ENCODE measurements at places on chromosomes 2 and 18.

DNA sequence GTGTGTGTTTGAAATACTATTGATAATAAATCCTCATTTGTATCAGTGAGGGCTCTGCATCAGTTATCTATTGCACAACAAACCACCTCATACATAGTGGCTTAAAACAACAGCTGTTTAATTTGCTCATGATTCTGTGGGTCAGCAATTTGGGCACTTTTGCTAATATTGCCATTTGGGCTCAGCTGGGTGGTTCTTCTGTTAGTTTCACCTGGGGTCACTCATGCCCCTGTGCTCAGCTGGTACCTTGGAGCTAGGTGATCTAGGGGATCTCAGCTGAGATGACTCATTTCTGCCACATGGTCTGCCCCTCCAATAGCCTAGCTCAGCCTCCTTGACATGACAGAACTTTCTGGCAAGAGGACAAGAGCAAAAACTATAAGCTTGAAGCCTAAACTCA lies 126.3 kb downstream of the LYPD6B start:
- no peak for DNase-seq

DNA sequence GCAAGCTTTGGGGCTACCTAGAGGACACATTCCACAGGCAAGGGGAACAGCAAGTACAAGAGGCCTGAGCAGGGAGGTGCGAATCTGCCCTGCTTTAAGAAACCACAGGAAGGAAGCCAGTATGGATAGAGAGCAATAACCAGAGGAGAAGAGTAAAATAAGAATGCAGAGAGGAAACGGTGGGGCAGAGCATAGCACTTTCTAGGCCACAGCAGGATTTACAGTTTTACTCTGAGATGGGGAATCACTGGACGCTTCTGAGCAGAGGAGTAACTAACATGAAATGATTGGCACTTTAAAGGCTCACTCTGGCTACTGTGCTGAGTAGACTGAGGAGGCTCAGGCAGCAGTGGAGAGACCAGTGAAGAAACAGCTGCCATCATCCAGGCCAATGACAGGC lies 23.8 kb downstream of the AAK1 start:
- DNase-seq: no peak

DNA sequence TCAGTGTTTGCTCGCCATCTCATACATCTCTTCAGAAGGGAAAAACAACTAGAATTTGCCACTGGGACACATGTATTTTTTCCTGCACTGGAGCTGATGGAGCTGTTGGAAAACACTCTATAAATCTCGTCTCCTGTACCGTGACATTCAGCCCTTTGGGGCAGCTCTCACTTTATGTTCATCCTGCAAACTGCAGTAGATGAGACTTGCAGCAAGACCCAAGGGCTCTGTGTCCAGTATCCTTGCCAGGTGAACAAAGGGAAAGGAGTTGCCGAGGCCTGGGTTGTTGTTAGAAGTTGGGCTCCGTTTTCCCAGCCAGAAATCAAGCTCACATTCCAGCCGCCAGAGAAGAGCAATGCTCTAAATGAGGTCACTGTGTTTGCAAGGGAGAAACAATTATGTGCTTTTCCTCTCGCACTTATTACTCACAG lies 285.1 kb downstream of the SLC4A3 start:
- DNase-seq: no peak

DNA sequence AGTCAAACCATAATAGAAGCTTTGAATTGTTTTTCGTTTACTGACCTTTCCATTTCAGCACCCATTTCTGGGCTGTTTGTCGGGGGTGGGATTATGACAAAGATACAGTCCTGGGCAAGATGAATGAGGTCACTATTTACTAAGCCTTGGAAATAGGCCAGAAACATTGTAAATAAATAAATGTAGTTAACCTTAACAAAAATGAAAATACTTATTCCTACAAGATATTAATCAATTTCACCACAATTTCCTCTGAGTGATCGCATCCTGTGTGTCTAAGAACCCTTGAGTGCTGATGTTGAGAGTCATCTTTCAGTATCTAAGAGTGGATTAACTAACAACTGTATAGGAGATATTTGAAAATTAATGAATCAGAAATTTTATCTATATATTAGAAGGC lies 14.0 kb downstream of the ITGA4 start:
- no peak for DNase-seq

GRCh38 chr2:178328037-178328436 lies 122.9 kb downstream of the PRKRA start:
- no peak for DNase-seq

- DNase-seq: no peak
Observed at GRCh38 chr2:236250286-236250685, 13.9 kb downstream of the ASB18 start.

DNA sequence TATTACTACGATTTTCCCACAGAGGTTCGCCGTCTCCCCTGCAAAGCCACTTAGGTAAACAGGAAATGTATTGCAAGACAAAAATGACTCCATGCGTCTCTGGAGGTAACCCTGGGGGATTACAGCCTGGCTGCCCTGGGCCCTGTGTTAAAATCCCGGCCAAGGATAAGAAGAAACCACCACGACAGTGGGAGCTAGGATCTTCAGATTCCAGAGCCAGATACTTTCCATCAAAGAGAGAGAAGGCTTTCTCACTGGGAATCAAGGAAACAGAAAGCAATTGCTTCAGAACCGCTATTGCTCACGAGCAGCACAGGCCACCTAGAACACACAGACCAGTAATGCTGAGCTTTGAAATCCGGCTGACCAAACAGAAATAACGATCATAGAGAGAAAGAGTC lies 97.9 kb upstream of the ZNF516 start:
- no peak for DNase-seq

DNA sequence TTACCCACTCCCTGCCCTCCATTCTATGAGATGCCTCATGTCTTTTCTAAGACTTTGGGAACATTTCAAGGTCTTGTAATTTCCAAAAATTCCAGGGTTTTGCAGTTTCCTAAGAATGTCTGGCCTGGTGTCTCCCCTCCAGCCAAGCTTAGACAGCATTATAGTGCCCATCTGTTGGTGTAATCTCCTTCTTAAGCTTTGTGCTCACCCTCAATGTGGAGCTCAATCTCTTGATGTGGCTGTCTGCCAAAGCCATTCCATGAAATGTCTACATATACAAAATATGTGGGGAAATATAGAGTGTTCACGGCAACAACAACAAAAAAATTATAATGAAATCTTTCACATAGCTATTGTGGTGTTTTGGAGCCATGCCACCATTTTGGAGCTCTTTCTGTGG lies 558.4 kb downstream of the PIK3C3 start:
- no peak for DNase-seq

GRCh38 chr2:215868846-215869543 lies 144.4 kb downstream of the MREG start:
- DNase-seq: no peak

DNA sequence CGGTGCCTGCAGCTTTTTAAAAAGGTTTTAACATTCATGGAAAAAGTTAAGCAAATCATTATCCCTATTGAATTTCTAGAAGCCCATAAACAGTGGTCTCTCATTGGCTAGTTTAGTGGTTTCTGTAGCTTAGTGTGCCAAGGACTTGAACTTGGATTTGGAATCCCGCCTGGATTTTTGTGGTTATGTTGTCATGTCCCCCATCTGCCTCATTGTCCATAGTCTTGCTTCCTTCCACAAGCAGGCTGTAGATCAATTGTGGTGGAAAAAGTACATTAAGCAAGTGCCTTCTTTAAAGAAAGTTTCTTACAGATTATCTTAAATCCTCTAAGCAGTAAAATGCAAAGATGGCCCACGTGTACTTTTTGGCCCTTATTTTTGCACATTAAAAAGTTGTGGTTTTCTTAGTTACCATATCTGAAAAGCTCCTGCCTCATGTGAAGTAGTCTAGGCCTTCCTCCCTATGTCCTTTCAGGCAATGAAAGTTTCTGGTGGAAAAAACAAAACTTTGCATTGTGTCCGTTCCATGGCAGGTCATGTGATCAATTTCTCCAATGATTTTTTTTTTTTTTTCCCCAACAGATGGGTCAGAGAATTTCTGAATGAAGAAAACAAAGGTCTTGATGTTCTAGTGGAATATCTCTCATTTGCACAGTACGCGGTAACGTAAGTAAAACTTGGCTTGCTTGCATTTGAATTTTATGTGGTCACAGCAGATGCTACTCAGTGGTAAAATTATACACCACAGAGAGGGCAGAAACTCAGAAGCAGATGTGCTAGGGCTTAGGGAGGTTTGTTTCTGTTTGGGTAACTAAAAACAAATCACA lies 158.9 kb downstream of the PRPF40A start:
- no peak for DNase-seq

- DNase-seq: no peak
Observed at GRCh38 chr2:55489467-55490062, 30.0 kb upstream of the CFAP36 start.

DNA sequence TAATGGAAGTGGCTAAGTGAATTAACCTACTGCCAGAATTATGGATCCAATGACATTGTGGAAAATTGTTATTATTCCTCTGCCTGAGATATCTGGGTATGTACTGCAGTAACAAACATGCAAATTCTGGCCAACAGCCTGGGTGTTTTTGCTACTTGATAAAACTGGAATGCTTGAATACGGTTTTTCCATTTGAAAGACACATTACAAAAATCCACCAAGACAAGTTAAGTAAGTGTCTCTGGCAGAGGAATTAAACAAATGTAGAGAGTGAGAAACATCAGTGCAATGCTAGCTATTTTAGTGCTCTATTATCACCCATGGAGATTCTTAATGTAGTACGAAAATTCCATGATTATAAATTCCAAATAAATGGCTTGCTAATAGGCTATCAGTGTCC lies 312.4 kb upstream of the MEIS1 start:
- DNase-seq: no peak

GRCh38 chr2:26754972-26755670 lies 9.0 kb upstream of the SLC35F6 start:
- DNase-seq: no peak

GRCh38 chr2:122266636-122267035 lies 511.2 kb downstream of the TSN start:
- DNase-seq: no peak

- DNase-seq: no peak
Observed at GRCh38 chr2:190646780-190647522, 1.9 kb upstream of the NAB1 start.

DNA sequence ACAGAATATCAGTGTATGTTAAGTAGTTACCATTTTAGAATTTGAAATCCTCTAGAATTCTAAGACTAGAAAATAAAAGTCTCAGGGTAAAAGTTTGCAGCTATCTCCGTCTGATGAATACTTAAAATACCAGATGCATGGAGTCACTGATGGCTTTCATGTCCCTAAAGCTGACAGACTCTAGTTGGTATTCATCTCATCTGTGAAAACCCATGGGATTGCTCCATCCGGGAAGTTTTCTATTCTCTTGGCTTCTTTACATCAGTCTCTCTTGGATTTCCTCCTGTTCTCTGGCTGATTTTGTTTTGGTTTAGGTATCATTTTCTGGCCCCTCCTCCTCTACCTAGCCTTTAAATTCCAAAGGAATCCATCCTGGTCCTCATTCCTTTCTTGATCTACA lies 465.6 kb upstream of the POU3F3 start:
- no peak for DNase-seq

DNA sequence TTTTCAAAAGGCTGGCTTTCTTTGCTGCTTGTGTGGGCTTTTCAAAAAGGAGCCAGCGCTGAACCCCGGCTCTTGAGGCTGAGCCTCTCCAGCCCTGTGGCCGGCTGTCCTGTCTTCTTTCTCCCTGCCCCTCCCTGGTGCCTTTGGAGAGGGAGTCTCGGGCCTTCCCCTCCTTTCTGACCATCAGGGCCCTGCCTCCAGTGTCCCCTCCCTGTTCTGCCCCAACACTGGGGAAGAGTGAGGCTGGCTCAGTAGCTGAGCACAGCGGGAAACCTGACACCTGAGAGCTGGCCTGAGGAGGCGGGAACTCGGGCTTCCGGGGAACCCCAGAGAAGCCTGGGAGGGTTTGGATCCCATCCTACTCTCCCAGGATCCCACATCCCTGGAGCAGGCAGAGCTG lies 232.1 kb downstream of the LOXHD1 start:
- no peak for DNase-seq

DNA sequence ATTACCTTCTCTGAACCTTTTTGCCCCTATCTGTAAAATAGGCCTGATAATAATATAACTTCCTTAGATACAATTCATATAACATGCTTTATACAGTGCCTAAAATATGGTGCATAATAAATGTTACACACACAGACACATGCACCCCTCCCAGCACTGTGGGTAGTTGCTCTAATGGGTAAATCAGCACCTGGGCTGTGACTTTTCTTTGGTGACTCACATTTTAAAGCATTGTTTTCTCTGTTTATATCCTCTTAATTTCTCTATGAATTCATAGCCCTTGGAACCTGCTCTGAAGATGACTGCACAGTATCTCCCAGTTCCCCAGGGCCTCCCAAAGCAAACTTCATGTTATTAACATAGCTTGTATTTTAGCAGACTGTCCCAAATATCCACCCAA lies 248.2 kb upstream of the TNP1 start:
- no peak for DNase-seq

- DNase-seq: no peak
Observed at GRCh38 chr2:56465491-56465890, 281.7 kb downstream of the CCDC85A start.

GRCh38 chr18:79485788-79486355 lies 90.1 kb downstream of the NFATC1 start:
- peak; percentile 57 for DNase-seq

- no peak for DNase-seq
Observed at GRCh38 chr18:28984731-28985130, 807.8 kb upstream of the CDH2 start.

All from aorta (tissue), 5 donors.